ENCODE measurements at places on chromosomes 6 and 20.

GRCh38 chr6:13834790-13835189, 20.4 kb upstream of the MCUR1 start:
- ATAC-seq: no peak

DNA sequence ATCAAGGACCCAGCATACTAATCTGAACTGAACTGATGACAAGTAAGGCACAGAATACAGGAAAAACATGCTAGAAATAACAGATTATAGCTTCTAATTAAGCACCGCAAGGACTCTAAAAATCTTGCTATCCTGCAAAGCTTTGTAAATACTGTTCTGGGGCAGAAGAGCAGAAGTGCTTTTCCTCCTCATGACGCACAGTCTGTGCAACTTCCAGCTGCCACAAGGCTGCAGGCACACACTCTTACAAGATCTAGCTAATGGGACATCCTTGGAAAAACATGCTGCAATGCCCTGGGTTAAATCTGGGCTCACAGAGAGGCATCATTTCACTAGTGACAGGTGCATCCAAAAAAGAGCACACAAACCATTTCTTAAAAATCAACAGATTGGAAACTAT, 188.6 kb downstream of the GJA10 start:
- no peak for ATAC-seq

DNA sequence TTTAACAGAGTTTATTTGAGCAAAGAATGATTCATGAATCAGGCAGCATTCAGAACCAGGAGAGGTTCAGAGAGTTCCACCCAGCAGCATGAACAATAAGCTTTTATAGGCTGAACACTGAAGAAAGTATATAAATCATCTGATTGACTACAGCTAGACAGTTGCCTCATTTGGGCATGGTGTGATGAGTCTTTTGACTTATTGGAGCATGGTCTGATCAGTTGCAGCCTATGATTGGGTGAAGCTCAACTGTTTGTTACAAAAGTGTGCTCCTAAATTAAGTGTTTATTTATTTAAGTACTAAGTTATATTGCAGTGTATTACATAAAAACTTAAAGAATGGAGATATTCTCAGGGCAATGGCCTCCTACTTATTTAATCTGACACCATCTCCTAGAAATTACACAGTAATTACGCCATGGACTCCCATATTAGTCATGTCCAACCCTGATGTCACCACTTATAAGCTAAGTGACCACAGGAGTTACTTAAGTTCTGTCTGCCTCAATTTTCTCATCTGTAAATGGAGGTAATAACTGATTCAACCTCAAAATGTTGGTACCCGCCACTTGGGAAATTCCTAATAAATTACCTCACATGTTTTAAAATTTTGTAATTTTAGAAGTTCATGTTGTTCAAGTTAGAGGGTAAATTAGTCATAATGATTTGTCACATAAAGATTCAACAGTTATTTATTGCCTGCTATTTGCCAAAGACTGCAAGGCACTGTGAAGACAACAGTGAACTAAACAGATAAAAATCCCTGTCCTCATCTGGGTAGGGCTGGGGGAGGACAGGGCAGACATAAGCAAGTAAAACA, 15.2 kb upstream of the ROS1 start:
- ATAC-seq: no peak

DNA sequence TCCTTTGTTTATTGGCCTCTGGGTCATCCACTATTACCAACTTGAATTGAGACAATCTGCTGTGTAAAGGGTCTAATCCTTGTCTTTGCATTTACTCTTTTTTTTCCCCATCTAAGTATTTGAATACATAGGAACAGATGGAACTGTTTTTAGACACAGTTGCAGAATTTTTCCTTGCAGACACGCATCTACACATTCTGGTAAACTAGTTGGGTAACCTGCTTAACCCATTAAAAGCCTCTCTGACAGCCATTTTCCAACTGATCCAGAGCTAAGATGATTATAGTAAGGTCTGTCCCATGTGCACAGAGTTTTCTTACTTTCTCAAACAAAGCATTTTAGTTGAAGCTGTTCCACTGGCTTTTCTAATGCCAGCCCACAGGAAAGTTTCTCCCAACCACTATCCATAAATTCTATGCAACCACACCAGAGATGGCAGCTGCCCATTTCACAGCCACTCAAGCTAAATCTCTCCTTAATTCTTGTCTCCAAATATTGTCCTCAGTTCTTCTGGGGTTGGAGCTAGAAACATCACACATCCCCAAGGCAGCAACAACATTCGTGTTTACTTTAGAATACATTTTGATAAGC, 492.1 kb downstream of the MAFB start:
- no peak for ATAC-seq

DNA sequence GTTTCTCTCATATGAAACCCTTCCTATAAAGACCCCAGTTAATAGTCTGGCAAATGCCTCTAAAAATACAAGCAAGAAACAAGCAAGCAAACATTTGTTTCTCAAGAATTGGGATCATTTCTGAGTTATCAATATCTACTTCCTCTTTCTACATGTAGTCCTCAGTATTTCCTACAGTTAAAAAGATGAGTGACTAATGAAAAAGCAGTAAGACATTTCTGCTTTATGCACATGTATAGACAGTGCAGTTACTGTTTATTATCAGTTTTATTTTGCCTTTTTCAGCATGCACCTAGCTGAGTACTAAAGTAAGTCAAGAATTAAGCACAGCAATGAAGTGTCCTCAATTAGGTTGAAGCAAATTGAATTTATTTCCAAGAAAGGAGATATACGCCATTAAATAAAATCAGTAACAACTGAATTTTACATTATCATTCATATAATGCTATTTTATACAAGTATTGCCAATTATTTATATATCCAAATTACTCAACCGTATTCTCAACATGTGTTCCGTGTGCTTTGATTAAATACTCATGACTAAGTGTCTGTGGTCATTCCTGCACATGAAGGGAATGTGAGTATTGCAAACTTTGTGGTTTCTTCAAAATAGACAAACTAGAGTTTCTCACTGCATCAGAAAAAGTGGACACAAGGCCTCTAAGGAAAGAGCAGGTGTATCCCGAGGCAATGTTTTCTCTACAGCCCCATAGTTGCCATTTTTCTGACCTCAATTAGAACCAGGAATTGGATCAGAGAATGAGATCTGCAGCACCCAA, 159.3 kb upstream of the MARCKS start:
- ATAC-seq: peak; percentile 64

DNA sequence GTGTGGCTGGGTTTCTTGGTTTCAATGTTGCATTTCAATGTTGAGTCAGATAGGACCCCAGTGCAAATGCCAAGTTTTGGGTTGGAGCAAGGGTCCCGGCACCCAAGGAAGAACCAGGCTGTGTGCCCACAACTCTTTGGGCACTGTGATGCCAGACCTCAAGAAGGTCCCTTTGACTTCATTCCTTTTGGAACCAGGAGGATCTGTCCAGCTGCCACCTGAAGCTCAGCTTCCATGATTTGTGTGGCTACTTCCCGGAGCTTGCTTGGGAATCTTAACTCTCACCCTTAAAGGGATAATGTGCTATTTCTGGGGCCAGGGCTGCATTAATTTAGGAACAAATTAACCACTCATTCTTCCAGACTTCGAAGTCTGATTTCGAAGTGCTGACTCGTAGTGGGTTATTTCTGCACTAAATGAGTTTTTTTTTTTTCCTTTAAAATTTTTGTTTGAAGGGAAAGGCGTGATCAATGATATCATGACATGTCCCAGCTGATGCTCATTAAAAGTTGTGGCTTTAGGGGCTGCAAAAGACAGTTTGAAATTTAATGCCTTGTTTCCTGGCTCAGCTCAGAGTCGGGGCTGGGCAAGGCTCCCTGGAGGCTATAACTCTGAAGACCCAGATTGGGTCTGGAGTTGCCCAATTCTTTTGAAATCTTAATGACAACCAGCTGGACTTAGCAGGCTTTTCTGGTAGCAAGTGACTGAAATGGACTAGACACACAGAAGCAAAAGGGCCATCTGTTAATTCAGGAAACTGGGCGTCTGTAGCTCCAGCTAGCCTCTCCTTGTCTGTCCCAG, 24.0 kb upstream of the PHACTR3 start:
- ATAC-seq: no peak

- no peak for ATAC-seq
Measured at GRCh38 chr6:87636315-87636714, 46.4 kb downstream of the ORC3 start.

DNA sequence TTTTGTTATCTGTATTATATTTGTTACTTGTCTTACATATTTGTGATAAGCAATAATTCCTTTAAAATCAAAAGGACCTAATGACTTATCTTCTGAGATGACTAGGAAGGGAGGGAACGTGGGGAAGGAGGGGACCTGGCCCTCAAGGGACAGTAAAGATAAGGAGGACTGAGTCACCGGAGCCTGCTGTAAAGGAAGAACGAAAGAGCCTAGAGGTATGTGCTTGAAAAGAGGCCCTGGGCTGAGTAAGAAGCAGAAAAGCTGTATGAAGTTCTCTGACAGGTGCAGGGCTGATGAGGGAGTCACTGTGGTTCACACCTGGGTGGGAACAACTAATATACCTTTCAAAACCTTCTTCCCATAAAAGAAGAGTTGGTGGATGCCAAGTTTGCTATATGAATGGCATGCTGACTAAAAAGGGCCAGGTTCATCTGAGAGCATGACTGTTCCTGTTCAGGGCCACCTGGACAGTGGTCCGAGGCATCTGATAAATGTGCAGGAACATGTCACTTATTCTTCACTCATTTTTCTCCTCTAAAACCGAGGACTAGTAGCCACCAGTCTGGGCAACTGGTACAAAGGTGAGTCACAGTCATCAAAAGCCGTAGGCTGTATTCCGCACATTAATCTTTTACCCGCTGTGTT, 111.3 kb downstream of the TNFAIP3 start:
- ATAC-seq: peak; percentile 50

GRCh38 chr20:44410583-44411019, 55.1 kb downstream of the HNF4A start:
- ATAC-seq: no peak

DNA sequence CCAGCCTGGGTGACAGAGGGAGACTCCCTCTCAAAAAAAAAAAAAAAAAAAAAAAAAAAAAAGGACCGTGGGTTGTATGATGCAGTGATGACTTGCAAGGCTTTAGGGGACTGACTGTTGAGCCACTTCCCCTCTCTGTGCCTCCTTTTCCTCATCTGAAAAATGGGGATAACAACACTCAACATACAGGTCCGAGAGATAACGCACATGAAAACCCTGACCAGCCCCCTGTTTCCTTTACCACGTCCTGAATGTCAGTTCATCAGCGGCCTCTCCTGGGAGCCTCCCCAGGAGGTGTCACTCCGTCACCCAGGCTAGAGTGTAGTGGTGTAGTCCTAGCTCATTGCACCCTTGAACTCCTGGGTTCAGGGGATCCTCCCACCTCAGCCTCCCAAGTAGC, 3.9 kb downstream of the SLA2 start:
- no peak for ATAC-seq

GRCh38 chr20:53571555-53572286, 21.9 kb downstream of the ZNF217 start:
- ATAC-seq: no peak

- no peak for ATAC-seq
Measured at GRCh38 chr6:47653706-47654105, 44.7 kb upstream of the ADGRF4 start.

DNA sequence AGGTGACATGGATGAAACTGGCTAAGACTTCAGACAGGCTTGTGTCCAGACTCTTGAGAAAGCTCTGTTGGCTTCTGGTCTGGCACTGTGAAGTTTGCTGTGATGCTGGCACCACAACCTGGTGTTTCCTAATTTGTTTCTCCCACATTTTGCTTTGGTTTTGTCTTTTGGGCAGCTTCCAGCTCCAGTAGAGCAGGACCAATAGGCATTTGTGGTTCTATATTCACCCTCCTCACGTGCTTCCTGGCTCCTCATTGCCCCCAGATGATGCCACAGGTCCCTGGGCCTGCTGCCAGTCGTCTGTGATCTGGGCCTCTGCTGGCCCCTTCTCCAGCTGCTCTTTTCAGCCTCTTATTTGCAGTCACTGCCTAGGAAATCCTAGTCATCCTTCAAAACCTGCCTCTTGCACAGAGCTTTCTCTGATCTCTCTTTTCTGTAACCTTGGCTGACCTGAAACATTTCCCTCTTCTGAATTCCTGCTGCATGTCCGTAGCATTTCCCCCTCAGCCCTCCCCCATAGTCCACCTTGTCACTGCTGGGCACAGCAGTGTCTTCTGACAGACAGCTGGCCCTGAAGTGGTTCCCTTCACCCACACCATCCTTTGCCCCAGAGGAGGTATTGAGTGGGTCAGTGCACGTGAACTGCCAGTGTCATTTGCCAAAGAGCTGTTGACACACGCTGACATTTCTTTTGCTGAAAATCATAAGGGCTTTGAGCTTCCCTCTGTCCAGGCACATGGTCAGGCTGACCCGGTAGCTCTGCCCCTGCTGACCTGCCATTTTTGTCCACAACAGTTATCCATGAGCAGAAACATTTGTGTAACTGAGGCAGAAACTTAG, 63.0 kb downstream of the PTPN1 start:
- no peak for ATAC-seq

- peak; percentile 76 for ATAC-seq
Measured at GRCh38 chr6:42279144-42279781, 61.6 kb upstream of the MRPS10 start.

- ATAC-seq: no peak
Measured at GRCh38 chr20:59620860-59621505, 16.6 kb downstream of the PHACTR3 start.

- ATAC-seq: no peak
Measured at GRCh38 chr6:33604941-33605854, 15.9 kb upstream of the ITPR3 start.

DNA sequence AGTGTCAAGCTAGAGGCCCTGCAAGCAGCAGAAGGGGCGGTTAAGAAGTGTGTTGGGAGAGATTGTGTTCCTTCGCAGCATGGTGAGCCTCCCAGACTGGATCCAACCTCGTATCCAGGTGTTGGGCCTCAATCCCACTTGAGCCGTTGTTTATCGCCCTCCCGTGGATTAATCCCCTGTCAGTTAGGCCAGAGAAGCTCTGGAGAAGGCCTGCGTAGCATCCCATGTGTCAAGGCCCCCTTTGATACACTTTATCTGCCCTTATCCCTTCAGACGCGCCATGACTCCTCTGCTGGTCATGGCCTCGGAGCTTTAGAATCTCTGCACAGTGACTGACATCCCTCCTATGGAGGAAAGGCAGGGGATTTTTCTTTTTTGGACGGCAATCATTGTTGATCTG, 181.0 kb downstream of the ZFP64 start:
- ATAC-seq: no peak

GRCh38 chr20:64036346-64037198, 590 bp downstream of the C20orf204 start:
- no peak for ATAC-seq

DNA sequence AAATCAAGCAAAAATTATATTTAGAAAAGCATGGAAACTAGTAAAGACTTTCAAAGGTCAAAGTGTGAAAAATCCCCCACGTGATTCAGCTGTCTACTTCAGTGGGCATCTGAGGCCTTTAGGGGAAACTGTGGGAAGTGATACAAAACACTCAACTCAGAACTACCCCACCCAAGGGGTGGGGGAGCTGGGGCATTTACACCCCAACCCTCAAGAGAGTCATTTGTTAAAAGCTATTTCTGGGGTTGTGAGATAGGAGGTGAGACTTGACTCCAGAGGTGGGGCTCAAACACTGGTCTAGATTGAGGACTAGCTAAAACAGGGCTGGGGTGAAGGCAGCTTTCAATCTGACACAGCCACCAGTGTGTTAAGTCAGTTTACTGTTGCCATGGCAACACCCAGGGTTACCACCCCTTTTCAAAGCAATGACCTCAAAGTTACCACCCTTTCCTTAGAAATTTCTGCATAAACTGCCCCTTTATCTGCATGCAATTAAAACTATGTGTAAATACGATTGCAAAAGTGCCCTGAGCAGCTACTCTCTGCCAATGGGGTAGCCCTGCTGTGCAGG, 9.9 kb upstream of the GTSF1L start:
- peak; percentile 97 for ATAC-seq

- no peak for ATAC-seq
Measured at GRCh38 chr20:1805161-1805581, 90.0 kb upstream of the SIRPA start.

Measured in stimulated activated memory B cell treated with anti-CD40 and anti-IgM and Interleukin-4, amounts not matched to agents 10 μg/mL and 1 μg/mL and 100 μg/mL, for 72 hours (primary cell).